ENCODE measurements at places on chromosomes 16 and 17.

GRCh38 chr16:89721546-89722391 lies 432 bp downstream of the ZNF276 start:
- no peak for DNase-seq

DNA sequence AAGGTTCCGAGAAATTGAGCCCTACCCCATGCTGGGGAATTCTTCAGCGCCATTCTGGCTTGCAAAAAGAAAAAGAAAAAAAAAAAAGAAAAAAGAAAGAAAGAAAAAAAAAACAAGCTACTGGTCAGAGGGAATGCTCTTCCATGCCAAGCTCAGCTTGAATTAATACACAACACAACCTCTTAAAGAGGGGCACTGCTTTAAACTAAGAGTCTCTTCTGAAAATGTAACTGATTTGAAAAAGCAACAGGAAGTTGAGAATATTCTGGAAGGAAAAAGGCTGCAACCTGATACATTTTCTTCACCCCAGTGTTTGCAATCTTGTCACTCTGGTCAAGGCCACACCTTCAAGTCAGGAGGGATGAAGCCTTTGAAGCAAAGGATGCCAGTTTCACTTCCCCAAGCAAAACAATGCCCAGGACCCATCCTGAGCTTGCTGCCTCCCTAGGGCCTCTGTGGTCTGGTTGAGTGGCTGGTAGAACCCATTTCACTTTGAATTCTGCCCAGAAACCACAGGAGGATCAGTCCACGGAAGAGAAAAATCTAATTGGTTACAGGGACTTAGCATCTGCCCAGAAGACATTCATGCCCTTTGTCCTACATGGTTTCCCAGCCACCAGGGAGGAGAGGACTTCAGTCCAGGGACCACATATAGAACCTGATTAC lies 389.7 kb downstream of the SOX9 start:
- DNase-seq: no peak

DNA sequence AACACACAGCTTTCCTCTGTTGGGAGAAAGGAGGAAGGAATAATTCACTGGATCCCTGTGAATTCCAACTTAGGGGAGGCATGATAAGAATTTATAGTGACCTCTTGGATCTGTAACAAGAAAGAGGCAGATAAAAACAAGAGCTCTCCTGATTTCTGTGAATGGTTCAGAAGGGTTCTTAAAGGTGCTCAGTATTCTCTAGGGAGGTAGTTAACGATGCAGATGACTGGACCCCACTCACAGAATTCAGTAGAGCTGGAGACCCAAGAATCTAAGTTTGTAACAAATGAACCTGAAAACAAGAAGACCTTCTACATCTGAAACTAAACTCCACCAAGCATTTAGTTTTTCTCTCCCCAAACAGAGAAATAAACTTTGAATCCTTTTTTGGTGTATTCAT lies 8.6 kb downstream of the ZNRF1 start:
- no peak for DNase-seq

DNA sequence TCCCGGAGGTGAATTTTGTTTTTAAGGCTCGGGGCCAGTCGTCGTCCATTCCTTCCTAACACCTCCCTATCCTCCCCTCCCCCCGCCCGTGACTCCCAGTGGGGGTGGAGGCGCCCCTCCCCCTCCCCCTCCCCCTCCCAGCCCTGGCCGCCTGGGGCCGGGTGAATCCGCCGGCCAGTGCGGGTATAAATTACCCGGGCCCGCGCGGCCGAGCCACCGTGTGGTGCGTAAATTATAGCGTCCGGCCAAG lies 2.0 kb upstream of the GSE1 start:
- DNase-seq: no peak

DNA sequence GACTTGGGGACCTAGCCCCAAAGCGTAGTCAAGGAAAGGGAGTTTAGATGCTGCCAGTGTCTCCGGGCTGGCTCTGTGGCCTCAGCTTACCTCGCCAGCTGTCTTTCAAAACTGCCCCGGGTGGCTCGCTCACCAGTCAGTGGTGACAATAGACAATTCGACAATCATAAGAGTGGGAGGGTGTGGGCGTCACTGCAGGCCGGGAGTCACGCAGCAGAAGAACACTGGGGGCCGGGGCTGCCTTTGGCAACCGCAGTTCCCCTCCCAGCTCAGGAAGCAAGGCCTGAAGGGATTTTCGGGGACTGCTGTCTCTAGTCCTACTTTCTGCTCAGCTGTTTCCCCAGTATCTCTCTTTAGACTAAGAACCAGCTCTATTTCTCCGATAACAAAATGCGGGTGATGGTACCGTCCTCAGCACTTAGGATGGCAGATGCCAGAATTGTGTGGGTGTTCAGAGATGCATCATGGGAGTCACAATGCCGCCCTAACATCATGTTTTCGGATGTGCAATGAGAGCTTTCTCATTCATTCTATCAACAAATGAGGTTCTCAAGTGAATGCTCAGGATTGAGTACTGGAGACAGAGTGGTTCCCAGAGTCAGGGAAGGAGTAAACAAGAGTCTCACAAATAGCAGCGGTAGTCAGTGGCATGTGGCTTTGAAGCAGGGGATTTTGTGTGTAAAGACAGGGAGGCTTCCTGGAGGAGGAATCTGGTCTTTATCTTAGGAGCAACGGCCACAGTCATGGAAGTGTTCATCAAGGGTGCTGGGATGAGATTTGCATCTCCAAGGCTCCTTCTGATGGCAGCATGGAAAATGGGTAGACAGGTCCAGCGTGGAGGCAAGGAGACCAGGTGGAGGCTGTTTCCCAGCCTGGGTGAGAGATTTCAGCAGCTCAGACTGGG lies 93.1 kb downstream of the ZDHHC7 start:
- DNase-seq: no peak

DNA sequence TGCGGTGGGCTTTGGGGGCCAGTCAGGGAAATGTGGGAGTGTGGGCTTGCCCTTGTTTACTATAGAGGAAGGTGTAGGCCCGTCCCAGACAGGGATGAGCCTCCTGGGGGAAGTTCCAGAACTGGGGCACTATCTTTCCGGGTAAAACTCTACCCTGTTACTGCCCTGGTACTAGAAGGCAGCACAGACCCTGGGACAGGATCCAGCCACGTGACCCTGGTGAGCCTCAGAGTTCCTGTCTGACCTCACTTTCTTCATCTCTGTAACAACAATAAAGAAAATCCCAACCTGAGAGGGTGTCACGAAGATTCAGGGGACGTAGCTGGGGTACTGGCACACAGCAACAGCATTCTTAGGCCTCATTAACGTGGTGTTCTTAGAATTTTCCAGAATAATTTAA lies 239.6 kb upstream of the FOXF1 start:
- no peak for DNase-seq

DNA sequence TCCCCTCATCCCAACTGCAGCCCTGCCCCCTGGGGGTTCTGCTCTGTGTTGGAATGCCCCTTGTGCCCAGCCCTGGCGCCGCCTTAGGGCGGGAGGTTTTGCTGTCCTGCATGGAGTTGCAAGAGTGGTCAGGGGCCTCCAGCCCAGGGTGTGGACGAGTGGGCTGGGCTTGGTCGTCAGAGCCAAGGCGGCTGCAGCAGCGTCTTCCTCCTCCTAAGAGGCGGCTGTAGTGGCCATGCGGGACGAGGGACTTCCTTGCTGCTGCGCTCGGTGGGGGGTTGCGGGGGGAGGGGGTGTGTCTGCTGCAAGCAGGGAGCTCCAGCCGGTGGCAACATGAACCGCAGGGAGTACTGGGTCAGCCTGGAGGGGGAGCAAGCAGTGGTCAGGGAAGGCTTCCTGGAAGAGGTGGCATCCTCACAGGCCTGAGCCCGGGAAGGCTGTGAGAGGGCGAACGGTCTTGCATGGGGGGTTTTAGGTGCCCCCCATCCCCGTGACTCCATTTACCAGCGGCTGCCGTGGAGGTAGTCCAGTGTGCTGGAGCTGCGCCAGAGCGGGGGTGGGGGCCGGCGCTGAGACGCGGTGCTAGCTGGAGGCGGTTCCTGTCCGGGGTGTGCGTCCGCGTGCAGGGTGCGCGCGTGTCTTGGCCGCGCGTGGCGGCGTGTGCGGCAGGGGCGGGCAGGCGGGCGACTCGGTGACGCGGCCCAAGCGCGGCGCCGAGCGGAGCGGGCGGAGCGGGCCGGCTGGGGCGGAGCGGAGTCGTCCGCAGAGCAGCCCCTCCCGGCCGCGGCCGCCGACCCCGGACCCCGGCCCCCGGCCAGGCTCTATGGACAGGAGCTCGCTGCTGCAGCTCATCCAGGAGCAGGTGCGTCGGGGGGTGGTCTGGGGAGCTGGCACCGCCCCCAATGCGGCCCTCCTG lies at the start of gene RHBDL1:
TSS of gene RHBDL1 (plus strand) at position 704 of the 916 bp plus-strand sequence. CDS start at position 824, 120 bp downstream.
- no peak for DNase-seq

GRCh38 chr17:15501282-15501681 lies 33.9 kb upstream of the CDRT4 start:
- no peak for DNase-seq

DNA sequence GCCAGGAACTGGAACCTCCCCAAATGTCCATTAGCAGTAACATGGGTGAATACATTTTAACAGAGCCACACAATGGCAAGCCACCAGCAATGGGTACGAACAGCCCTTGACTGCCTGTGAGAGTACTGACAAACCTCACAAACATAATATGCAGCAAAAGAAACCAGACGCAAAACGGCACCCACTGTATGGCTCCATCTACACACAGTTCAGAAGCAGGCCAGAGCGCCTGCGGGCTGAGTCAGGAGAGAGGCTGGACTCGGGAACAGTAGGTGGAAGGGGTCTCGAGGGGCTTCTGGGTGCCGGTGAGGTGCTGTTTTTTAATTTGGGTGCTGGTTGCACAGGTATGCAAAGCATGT lies 77.4 kb upstream of the TOB1 start:
- DNase-seq: no peak

GRCh38 chr16:988471-989353 lies 7.1 kb downstream of the SOX8 start:
- DNase-seq: no peak

GRCh38 chr16:23557779-23558702 lies 514 bp downstream of the UBFD1 start:
- no peak for DNase-seq

GRCh38 chr16:79312502-79312901 lies 288.0 kb downstream of the MAF start:
- DNase-seq: no peak

GRCh38 chr17:9109933-9110332 lies 88.6 kb downstream of the NTN1 start:
- no peak for DNase-seq

DNA sequence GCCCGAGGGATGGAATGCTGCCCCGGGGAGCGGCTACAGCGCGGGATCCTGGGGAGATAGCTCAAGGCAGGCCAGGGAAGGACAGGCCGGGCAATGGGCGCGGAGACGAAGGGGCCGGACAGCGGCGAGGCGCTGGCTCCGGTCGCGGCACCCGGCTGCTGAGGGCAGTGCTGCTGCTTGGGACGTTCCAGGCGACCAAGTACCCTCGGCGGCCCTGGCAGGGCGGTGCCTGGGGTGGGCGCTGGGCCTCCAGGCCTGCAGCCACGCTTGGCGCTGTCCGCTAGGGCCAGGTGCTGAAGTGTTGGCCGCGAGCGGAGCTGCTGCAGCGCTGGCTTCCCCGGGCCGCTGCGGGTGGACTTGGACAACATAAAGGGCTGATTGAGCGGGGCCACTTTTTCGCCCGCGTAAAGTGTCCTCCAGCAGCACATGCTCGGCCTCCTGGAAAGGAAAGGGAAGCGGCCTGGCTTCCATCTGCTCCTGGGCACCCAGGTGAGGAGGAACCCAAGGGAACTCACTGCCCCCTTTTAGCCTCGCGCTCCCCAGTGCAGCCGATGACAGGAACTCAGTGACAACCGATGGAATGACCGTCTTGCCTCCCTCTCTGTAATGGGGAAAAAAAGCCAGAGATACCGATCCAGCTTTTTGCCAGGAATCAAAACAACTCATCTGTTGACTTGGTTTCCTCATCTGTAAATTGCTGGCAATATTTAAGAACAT lies 23.7 kb downstream of the CLEC3A start:
- peak; percentile 9 for DNase-seq

DNA sequence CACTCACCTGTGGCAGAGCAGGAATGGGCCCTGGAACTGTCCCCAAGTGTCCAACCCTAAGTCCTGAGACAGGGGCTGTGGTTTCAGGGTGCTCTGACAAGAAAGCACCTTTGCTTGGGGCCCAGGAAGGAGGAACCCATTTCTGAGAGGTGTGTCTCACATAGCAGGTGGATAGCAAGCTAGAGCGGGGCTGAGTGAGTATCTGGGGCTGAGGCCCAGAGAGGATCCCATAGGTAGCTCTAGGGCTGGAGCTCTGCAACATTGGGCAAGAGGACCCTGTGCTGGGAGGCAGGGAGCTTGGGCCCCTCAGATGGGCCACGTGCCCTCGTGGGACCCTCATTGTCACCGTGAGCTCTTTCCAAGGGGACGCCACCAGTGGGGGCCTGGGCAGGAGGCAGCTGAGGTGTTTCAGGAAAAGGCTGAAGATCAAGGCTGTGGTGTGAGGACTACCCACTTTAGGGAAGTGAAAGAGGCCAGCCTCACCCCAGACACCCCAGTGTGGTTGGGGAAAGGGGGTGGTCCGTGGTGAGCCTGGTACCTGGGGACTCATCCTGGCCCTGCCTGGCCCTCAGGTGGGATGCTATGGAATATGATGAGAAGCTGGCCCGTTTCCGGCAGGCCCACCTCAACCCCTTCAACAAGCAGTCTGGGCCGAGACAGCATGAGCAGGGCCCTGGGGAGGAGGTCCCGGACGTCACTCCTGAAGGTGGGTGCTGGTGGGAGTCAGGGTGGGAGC lies 5.3 kb downstream of the DEF8 start:
- no peak for DNase-seq

DNA sequence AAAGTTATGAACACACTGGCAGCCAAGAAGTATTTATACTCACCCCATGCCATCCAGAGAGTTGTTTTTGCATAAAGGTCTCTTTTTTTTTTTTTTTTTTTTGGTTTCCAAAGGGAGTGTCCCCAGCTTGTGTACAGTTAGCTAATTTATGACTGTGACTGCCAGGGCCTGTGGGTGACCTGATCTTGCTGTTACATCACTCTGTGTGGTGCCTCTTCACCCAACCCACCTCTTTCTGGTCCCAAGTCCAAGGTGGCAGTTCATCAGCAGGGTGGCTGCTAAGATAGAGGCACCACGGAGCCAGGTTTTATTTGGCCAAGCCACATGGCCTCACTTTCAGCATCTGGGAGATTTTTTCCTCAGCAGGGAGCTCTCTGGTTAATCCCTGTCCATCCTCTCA lies at the start of gene NOS2:
TSS of gene NOS2 (minus strand) at position 8 of the 400 bp plus-strand sequence. CDS start 1,720 bp downstream, outside the sequence.
- no peak for DNase-seq

DNA sequence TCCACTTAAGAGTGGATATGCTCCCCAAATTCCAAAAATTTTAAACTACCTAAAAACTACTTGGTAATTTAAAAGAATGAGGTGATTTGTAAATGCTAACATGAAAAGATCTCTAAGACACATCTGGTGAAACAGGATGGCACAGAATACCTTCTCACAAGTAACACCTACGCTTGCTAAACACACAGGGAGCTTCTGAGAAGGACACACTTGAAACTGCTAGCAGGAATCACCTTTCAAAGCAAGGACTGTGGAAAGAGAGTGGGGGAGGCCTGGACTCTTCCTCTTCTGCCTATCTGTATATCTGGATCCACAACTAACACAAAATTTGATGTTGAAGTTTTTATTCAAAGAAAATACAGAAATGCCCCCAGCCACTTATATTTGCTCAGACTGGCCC lies 52.4 kb downstream of the CYTH1 start:
- DNase-seq: no peak

- no peak for DNase-seq
Measured at GRCh38 chr17:28957992-28958355, 6.7 kb upstream of the PHF12 start.

- DNase-seq: no peak
Measured at GRCh38 chr16:31090540-31090939, 1.8 kb upstream of the PRSS53 start.

Measured in fibroblast of skin of left biceps (primary cell).